ENCODE measurements at places on chromosomes 3 and 15.

GRCh38 chr15:88849376-88850072 is 45.8 kb downstream of the HAPLN3 start:
- no peak for DNase-seq

- peak; percentile 99 for DNase-seq
These were observed 60.3 kb downstream of the STRIT1 start for GRCh38 chr3:155233213-155233612.

- no peak for DNase-seq
These were observed 171.7 kb downstream of the KLF13 start for GRCh38 chr15:31498329-31498728.

- no peak for DNase-seq
These were observed 45.1 kb downstream of the TM2D3 start for GRCh38 chr15:101607108-101607507.

- DNase-seq, result no peak
These were observed 2.4 kb downstream of the TSC22D2 start for GRCh38 chr3:150410311-150411105.

- no peak for DNase-seq
These were observed 200.5 kb downstream of the THRB start for GRCh38 chr3:24294150-24294549.

DNA sequence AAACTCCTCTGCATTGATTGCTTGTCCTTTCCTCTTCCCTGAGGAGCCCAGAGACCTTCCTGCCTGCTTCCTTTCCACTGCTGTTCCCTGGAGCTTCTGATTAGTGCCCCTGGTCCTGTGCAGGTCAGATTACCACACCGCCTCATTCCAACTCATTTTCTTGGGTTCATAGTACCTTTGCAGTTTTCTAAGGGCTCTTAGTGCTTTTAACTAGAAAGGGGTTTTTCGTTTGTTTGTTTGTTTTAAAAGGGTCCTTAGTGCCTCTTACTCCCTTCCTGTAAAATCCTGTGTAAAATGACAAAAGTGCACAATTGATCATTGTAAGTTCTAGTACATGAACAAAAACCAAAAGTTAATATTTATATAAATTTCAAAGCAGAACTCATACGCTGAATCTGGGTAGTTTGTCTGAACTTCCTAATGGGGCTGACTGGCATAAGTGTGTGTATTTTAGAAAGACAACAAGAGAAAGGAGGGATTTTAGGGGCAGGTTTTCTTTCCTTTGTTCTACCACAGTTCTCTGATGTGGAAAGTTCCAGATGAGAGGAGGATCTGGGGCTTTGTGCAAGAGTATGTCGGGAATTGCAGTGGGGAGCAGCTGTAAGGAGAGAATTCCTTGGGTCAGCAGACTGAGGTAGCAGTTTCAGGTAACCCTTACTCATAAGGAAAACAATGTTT is 30.6 kb downstream of the SNRK start:
- no peak for DNase-seq

DNA sequence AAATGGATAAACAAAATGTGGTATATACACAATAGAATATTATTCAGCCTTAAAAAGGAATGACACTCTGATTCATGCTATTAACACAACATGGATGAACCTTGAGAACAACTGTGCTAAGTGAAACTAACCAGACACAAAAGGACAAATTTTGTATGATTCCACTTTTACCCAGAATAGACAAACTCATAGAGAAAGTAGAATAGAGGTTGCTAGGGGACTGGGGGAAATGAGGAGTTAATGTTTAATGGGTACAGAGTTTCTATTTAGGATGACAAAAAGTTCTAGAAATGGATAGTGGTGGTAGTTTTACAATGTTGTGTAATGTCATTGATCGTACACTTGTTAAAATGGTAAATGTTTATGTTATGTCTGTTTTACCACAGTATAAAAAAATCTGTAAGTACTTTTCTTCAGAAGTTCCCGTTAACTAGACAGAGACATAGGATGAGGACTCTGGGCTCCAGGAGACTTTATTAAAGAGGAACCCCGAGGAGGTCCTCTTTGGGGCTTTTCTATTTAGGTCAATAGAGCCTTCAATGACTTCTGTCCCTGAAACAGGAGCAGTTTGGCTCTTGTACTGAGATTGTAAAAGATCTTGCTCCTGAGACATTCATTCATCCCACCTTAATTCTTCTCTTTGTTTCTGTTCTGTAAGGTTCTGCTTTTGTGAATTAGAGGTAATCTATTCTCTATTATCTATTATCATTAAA is 24.5 kb downstream of the ABHD6 start:
- DNase-seq, result no peak

GRCh38 chr15:45573961-45574629 is 13.1 kb upstream of the BLOC1S6 start:
- DNase-seq, result no peak

DNA sequence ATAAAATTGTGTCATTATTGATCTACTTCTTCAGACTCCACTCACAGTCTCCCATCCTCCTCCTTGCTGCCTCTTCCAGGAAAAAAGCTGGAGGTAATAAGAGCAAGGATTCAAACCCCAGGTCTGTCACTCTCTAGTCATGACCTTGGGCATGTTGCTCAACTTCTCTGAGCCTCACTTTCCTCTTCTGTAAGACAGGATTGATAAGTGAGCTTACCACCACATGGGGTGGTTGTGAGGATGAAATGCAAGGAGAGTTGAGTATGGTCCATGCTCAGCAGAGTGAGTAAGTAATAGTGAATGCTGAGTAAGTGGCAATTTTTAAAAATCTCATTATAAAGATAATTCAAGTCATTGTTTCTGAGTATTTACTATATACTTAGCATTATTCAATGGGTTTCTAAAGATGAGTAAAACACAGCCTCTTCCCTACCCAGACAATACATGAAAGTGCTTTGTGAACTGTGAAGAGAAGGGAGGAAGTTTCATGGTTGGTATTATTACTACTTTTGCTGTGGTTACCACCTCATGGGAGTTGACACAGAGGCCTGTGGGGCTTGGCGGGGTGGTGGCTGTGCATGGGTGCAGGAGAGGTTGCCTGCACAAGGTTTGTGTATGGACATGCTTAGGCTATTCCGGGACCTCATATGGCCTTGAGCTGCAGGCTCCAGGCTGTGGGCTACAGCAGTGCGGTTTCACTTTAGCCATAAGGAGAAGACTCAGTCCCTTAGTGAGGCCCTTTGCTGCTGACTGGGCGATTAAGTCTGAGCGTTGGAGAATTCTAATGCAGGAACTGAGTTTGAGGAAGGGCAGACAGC is 30.0 kb downstream of the SLC6A11 start:
- DNase-seq, result no peak

GRCh38 chr3:5545719-5546118 is 358.2 kb downstream of the EDEM1 start:
- no peak for DNase-seq

DNA sequence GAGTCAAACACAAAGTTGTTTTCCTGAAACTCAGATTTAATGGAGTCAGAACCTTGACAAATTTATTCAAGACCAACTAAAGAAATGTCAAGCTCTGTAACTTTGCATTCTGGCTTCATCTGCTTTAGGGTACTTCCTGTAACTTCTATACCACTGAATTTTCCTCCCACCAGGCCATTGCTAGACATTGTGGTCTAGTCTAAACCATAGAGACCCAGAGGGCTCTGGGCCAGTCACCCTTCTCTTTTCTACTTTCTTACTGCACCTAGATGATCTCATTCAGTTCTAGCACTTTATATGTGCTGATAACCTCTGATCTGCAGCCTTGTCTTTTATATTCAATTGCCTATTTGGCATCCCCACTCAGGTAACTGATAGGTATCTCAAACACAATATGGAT is 2.8 kb upstream of the OR5K1 start:
- no peak for DNase-seq

DNA sequence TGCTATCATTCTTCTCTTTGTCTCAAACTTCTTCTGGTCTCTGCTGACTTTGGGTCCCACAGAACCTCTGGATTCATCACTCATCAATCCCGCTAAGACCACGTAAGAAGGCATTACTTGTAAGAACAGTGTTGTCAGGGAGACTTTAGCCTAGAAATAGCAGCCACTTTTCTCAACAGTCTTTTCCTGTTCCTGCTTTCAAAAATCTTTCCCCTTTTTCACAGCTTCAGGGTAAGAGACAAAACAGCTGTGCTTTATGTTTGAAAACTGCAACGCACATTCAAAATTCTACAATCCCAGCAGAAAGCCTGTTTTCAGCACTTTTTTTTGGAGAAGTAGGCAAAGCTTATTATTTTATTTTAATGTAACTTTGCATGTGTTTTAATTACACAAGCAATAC is 42.0 kb upstream of the FAM98B start:
- DNase-seq, result no peak

GRCh38 chr3:5002174-5002870 is 23.1 kb downstream of the BHLHE40 start:
- DNase-seq, result no peak

DNA sequence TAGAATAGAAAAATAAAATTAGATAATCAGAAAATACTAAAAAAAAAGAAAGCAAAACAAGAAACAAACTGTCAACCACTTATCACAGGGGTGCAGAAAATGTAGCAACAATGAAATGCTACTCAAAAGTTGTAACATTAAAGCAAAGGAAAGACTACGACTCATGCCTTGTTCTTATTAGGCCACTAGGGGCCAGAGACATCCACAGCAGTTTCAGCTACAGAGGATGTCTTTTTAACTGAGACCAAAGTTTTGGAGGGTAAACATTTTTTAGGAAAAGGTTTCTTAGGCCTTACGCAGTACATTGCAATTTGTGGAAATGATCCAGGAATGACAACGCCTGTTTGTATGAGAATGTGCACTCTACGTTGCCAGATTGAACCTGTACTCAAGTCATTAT is 15.4 kb upstream of the CADM2 start:
- DNase-seq, result no peak

DNA sequence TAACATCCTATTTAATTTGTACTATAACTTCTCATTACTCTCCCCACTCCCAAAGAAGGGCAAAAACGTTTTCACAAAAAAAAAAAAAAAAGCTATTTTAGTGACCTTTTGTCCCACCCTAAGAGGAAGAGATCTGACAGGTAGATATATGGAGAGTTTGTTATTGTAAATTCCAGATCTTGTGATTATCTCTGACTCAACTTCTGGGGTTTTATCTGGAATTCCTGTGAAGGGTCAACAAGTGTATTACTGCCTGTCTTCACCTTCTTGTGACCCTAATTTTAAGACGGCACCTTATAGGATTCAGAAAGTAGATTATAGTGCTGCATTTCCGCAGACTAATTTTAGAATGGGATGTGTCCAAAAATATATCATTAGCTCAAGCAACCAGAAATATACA is 205.9 kb upstream of the CDIN1 start:
- DNase-seq, result no peak

DNA sequence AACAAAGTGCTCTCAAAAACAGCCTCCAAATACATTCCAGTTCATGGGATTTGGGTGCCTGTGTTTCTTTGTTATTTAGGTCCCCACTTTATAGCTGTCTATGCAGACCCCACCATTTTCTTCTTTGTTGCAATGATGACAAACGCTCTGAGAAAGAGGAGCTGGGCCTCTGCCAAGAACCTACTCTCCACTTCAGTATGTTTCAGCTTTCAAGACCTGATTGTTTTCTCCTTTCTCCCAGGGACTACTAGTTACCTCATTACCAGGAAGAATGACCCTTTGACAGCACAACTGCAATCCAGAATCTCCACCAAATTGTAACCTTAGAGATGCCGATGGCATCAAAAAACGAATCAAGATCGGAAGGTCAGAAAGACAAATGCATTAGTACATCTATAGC is 236.8 kb downstream of the MEIS2 start:
- DNase-seq, result peak; percentile 36

GRCh38 chr3:25725810-25726209 is 57.4 kb downstream of the NGLY1 start:
- DNase-seq, result no peak

- DNase-seq, result no peak
These were observed 450.1 kb upstream of the IL12A start for GRCh38 chr3:159538507-159538906.

DNA sequence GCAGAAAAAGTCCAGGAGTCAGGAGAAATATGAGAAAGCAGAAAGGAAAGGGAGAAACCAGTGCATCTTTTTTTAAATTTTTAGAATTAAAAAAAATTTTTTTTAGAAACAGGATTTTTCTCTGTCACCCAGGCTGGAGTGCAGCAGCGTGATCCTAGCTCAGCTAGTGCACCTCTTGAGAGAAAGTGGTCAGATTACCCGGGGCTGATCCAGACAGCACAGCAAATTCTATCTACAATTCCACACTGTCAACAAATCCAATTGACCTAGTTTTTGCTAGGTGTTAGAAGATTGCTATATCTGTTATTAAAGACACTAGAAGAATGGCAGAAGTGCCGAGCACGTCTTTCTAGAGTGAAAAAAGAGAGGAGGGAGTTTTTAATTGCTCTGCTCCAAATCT is 117.3 kb downstream of the RFTN1 start:
- DNase-seq, result no peak

DNA sequence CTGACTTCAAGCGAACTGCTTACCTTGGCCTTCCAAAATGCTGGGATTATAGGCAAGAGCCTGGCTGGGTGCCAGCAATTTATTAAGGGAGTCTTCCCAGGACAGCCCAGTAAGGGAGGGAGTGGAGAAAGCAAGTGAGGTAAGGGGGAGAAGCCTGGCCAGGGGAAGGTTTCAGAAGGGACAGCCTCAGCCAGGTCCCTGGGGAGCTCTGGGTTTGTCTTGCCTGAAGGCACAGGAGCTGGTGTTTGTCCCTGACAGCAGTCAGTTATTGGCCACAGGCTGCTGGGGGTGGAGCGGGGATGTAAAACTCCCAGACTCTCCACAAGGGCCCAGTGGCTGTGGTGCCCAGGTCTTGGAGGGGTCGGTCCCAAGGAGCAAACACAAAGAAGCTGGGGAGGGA is 33.0 kb upstream of the CDCP1 start:
- no peak for DNase-seq

GRCh38 chr3:196645897-196646665 is 6.6 kb downstream of the NRROS start:
- DNase-seq, result no peak

DNA sequence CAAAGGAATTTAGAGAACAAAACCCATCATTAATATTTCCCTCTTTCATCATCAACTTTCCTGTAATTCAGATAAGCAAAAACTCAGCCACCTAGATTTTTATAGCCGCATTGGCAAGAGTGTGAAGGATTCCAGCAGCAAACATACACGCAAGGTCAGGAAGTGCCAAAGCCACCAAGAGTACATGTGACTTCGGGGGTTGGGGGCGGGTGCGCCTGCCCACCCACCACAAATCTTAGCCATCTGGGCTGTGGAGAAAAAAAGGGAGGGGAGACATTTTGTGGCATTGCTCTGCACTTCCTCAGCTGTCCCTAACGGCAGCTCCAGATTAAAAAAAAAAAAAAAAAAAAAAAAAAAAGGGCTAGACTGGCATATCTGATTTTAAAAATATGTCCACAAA is 148.4 kb downstream of the TNIK start:
- no peak for DNase-seq

GRCh38 chr15:35362195-35362829 is 183.7 kb downstream of the DPH6 start:
- peak; percentile 51 for DNase-seq

DNA sequence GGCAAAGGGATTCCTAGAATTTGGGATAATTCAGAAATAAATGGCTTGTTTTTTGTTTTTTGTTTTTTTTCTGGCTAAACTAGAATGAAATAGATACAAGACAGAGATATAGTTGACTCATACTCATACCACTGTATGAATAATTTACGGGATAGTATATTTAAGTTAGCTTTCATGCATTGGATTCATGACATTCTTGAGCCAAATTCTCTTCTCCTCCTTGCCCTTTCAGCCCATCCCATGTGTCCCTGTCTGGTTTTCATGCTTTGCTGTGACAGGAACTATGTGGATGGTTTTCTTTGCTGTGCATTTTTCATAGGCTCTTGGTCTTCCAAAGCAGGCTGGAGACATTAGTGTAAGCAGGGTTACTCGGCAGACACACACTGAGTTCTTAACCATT is 66.6 kb upstream of the UMPS start:
- no peak for DNase-seq

All from skeletal muscle cell (primary cell).